ENCODE measurements at places on chromosomes 2 and 18. TPM values are rescaled to one million over a fixed set of nuclear protein-coding genes. Genes with fewer than 3 reads are reported as not detected.

SP5 gene
- 0.60 TPM for total RNA-seq

DNA sequence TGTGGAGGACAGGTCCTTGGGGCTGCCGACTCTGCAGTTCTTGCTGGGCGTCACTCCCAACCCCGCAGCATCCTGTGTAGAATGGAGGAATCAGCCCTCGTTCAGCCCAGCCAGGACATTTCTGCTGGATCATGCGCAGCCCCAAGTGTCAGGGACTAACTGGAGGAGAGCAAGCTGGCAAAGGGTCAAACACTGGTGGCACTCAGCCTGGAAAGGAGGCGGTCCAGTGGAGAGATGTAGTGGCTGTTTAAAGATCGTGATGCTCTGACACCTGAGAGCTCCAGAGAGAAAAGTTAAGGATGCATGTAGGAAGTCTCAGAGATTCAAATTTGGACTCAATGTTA lies 63.6 kb upstream of the SH3RF3 start:
- DNase-seq, result no peak

NOSTRIN gene
- 4.0 TPM for total RNA-seq

- no peak for DNase-seq
These were observed 39.9 kb upstream of the KIDINS220 start for GRCh38 chr2:8877332-8877731.

DSC3 gene
- total RNA-seq, result 1.2 TPM
